Caki2 (cell line): ENCODE measurements at places on chromosomes 1 and 21.

- no peak for DNase-seq
These were observed 15.0 kb upstream of the TTC22 start for GRCh38 chr1:54816130-54816529.

DNA sequence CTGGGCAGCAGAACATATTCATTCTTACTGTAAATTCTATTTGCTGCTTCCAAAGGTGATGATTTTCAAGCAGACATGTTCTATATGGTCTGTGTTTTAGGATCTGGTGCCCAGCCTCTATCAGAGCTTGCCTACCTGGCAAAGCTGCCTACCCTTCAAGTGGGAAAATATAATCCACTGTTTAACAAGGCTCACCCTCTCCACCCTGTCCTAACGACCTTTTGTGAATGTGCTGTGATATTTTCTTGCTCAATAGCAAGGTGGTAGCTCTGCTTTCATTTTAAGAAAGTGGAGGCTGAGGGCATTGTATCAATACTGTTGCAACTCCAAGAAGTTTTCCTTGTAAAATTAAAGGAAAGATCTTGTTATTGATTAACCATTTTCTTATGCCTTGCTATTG lies 26.0 kb upstream of the AGO1 start:
- no peak for DNase-seq

- peak; percentile 40 for DNase-seq
These were observed at the start of gene PTPRF for GRCh38 chr1:43530483-43531106. Gene PTPRF (plus strand): TSS chr1:43530883. CDS start chr1:43545076, 14,193 bp downstream.

- DNase-seq, result no peak
These were observed 91.6 kb downstream of the RGL1 start for GRCh38 chr1:183896466-183897048.

GRCh38 chr1:151940541-151940940 lies 31.2 kb upstream of the THEM4 start:
- DNase-seq, result no peak

DNA sequence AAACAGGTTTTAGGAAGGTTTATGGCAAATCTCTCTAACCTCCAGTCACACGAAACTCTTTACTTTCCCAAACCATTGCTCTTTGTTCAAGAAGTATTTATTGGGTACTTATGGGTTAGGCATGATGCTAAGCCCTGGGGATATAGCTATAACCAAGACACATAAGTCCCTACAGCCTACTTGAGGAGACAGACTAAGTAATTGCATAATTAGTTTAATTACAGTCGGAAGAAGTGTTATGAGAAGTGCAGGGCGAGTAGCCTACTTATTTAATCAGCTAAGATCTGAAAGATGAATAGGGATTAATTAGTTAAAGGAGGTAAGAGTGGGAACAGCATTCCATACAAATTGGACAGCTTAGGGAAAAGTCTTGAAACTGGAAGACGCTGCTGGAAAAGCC lies 13.2 kb upstream of the NASP start:
- no peak for DNase-seq

DNA sequence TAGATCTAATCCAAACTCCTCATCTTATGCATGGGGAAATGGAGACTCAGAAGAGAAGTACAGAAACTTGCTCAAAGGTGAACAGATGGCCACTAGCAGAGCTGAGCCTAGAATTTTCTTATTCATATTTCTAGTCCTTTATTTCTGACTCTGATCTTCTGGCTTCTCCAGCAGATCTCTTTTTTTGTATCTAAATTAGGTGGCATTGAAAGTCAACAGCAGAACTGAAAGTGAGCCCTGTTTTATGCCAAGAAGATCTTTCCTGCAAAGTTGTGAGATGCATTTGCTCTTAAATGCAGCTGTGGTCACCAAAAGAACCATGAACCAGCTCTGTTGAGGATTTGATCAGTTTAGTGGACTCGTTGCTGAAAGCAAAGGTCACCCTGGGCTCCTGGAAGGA lies 75.5 kb downstream of the KAZN start:
- no peak for DNase-seq

- DNase-seq, result no peak
These were observed 2.4 kb upstream of the WNT3A start for GRCh38 chr1:228004331-228004855.

GRCh38 chr1:47230692-47231300 lies 1.2 kb downstream of the TAL1 start:
- no peak for DNase-seq

DNA sequence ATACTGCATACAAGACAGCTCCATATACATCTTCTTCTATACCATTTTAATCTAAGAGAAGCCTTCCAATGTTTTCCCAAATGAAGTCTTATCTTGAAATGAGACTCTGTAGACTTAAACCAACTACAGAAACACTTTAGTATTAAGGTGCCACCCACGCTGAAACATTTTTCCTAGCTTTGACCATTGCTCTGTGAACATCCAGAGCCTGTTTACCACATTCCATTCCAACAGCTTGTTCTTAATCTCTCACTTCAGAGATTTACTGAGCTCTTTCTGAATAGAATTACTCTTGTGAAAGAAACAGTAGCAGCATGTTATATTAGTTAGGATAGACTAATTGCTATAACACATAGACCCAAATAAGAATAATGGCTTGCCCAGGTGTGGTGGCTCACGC lies 19.6 kb upstream of the POGZ start:
- DNase-seq, result no peak

DNA sequence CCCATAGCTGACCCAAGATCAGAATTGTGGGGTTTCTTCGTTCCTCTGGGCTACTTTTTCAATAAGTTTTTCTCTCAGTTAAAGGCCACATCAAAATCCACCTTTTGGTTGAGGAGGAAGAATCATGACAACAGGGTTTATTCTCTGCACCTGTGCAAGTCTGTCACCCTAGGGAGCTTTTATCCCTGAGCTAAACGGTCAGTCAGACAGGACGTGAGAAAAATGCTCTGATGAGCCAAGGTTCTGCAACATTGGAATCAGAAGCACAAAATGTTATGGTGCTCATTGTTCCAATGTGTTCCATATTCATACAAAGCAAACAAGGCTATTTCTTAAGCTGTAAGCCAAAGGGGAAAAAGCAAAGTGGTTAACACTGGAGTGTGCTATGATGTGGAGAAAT lies 7.4 kb upstream of the ERICH3 start:
- DNase-seq, result no peak

- DNase-seq, result no peak
These were observed 45.5 kb upstream of the KANK4 start for GRCh38 chr1:62364721-62365120.

DNA sequence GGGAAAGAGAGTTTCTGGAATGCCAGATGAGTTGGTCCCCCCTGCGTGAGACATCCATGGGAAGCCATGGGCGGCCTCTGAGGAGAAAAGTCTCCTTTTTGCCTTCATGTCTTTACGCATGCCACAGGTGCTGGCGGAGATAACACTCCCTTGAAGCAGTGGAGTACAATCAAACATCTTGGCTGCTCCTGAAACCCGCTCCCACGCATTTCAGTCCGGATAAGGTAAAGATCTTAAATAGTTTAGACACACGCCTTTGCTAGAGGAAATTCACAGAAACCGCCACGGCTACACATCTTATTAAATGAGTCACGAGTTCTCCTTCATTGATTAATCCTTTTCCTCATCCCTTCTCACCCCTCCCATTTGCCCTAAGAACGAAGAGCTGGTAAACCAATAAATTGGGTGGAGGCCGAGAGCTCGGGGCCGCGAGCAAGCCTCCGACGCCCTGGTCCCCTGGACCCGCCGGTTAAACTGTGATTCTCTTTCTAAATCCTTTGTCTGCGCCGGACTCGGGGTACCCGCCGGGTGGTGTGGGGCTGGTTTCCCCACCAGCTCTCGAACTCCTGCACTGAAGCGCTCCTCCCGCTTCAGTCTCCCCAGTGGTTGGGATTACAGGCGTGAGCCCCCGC lies 6.6 kb upstream of the ZNF669 start:
- DNase-seq, result no peak

DNA sequence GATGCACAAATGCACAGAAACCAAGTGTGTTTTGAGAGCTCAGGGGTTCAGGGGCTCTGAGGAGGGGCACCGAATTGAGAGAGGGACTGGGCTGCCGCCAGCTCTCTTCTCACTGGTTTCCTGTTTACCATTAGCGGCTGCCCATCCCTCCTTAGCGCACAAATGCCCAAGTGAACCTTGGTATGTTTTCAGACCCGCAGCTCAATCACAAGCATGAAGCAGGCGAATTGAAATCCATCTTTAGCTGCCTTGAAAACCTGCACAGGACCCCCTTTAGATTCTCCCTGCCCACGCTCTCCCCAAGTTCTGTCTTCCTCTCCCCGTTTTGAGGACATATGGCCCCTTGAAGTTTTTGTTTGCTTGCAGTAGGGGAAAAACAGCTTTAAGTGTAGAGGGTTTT lies 61.1 kb upstream of the ACOT11 start:
- DNase-seq, result no peak

DNA sequence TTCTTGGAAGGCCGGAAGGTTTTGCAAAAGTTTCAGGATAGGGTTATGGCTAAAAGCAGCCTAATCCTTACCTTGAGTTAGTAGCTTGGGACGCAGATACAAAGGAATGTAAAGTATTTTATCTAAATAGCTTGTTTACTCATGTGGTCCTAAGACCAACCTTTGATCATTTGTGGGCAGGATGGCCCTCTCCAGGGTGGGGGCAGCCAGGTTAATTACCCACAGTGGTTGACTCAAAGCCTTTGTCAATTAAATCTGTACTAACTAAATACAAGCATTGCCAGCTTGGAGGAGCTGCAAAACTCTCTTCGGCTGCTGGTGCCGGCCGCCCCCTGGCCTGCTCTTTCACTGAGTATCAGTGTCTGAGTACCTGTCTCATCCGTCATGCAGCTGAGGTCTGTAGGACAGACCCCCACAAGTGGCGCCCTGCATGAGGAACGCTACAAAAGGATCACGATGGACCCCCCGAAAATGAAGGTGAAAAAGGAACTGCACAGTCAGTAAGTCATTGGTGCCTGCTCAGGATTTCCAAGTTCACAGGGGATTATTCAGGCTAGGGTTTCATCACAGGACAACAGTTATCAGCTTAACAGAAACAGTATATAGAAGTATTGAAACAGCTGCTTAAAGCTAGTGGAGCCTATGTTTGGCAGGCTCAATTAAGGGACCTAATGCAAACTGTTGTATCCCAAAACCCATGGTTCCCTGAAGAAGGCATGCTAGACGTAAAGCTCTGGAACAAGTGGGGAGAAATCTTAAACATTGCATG lies 212.5 kb upstream of the MAP1LC3C start:
- no peak for DNase-seq

DNA sequence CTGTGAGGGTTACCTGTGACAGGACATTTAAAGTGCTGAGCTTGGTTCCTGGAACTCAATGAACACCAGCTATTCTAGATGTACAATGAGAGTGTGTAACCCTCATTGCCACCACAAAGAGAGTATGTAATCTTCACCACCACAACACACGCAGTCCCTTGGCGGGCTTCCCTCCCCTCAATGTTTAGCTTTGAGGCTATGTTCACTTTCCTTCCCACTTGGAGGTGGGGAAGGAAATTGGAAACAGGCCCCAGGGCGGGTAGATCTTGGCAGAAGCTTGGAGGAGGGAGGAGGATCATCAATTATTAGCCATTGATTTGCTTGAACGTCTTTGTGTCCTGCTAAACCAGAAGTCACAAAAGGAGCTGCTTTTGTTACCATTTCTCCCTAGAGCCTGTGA lies 8.3 kb upstream of the COL16A1 start:
- DNase-seq, result no peak

- DNase-seq, result no peak
These were observed 81.0 kb downstream of the MAN1C1 start for GRCh38 chr1:25697435-25698217.

DNA sequence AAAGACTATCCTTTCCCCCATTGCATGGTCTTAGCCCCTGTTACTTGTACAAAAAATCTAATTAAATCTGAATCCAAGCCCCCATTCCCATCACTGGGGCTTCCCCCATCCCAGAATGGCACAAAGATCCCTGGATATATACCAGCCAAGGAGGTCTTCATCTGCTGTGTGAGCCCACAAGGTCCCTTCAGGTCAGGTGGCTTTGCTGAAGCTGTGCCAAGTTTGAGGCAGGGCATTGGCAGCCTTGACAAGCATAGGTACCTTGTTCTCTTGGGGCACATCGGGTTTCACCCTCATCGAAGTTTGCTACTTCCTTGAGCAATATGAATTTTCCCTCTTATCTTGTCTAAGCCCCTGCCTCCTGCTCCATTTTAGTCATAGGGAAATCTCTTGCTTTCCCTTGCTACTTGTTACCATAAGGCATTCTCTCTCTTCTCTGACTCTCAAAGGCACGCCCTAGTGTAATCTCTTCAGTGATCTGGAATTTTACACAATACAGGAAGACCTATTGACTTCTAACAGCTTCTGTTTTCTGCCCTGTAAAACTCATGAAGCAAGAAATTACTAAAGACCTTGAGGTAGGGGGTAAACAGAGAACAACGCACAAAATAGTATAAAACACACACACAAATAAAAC lies 71.4 kb upstream of the COG2 start:
- no peak for DNase-seq

DNA sequence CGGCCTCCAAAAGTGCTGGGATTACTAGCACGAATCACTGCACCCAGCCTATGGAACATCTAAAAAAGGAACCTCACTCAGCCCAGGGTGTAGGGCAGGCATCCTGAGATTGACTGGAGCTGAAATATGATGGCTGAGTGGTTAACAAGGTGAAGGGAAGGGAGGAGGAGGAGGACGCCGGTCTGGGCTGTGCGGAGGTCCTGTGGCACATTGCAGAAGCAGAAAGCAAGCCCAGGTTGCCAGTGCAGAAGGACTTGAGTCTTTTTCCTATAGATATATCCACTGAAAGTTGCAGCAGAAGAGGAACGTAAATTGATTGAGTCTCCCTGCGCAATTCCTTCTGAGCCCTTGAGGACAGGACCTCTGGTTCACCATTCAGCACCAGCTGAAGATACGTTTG lies 1.5 kb upstream of the KIF17 start:
- DNase-seq, result no peak

GRCh38 chr1:45686015-45686287 lies 382 bp downstream of the GPBP1L1 start:
- DNase-seq, result no peak

GRCh38 chr1:61053712-61054600 lies 28.4 kb upstream of the NFIA start:
- no peak for DNase-seq

- no peak for DNase-seq
These were observed 172.7 kb downstream of the PDE4B start for GRCh38 chr1:65965112-65965996.

- DNase-seq, result no peak
These were observed 180.5 kb upstream of the NR5A2 start for GRCh38 chr1:199847021-199847420.

DNA sequence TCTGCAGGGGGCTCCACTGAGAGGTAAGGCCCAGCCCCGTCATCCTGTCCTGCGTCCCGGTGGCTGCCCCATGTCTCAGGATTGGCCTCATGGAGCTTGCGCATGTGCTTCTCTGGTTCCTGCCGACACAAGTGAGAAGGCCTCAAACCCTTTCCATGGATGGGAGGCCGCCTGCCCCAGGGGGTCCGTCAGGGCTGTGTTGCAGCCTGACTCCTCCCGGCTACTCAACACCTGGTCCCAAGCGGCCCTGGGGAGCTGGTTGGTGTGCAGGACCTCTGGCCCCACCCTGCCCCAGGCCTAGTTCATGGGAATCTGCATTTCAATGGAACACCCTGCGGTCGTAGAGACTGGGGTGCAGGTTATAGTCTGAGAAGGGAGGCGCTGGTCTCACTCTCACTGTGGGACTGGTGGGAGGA lies 21.1 kb upstream of the PDE9A start:
- DNase-seq, result no peak
